ENCODE measurements at places on chromosomes 3 and 15.

GRCh38 chr3:33211444-33211843 is 7.2 kb downstream of the SUSD5 start:
- no peak for DNase-seq

- no peak for DNase-seq
Measured at GRCh38 chr3:54785976-54786375, 141.9 kb downstream of the LRTM1 start.

DNA sequence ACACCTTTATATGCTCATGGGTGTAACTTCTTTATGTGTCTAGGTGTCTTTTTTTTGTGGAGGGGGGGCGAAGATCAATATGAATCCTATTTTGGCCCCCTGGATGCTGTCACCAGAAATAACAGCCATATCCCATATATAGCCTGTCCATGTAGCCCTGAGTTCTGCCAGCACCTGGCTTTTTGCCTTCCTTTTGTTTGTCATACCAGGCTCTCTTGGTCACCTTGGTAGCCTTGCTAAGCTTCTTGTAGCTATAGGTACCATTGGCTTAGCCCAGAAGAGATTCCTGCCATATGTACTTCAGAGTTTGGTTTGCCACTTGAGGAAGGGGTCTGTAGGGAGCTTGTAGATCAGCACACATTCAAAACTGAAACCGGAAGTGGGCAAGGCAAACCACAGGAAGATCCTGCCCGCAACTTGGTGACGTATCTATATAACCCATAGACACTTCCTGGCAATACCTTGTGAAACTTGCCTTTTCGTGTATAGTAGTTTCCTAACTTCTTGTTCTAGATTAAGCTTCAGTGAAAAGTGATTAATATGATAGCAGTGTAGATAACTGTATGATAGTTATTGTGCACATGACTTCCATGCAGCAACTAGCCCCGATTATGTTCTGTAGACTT is 11.9 kb downstream of the RASA2 start:
- no peak for DNase-seq

DNA sequence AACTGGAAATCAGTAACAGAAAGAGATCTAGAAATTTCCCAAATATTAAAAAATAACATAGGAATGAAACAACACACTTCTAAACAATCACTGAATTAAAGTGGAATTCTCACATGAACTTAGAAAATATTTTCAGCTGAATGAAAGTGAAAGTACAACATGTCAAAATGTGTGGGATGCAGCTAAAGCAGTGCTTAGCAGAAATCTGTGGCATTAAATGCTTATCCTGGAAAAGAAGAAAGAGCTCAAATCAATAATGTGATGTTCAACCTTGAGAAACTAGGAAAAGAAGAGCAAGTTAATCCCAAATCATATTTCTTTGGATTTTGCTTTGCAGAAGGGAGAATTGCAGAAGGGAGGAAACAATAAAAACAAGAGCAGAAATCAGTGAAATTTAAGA is 98.2 kb upstream of the NR2E3 start:
- DNase-seq = no peak

DNA sequence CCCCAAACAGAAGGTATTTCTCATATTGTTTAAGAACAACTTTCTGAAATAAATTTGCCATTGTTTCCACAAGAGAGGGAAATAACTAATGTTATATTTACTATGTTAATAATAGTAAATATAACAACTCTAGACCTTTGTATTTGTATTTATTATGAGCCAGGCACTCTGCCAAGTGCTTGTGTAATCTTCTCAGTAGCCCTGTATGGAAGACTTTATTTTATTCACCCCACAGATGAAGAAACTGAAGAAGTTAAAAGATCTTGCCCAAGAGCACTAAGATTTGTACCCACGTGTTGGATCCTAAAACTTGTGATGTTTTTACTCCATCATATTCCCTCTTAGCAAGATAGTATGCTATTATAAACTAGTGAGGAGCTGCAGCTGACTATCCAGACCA is 12.0 kb upstream of the GNB4 start:
- DNase-seq = no peak

DNA sequence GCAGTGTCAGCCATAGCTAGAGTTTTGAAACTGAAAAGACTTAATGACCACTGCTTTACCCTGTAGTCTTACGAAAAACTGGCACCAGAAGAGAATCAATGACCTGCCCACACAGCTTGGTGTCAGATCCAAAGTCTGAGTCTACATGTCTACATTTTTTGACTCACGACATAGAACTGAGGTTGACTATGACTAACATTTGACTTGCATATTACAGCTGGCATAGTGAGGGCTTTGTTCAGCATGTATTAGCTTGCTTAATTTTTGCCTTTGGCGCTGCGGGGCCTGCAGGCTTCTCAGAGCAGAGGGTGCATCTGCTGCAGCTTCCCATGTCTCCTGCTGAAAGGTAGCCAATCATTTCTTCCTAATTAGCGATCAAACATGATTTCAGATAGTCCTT is 167.0 kb downstream of the EBLN2 start:
- no peak for DNase-seq

Measured in right lung (tissue), 10 donors.